ENCODE measurements at places on chromosomes 12 and 14. TPM values are rescaled to one million over a fixed set of nuclear protein-coding genes. Genes with fewer than 3 reads are reported as not detected.

GRCh38 chr12:132144810-132145168 lies 532 bp downstream of the NOC4L start:
- DNase-seq: no peak
- no peaks in the 10 kb centered on the region for H3K36me3 ChIP-seq
- peak overlapping the region; percentile 95 for H3K27ac ChIP-seq

GRCh38 chr14:92362781-92363235 lies 39.8 kb downstream of the SLC24A4 start:
- no peaks in the 10 kb centered on the region for H3K36me3 ChIP-seq
- no peaks in the 10 kb centered on the region for H3K27me3 ChIP-seq
- no peaks in the 10 kb centered on the region for H3K4me1 ChIP-seq

DNA sequence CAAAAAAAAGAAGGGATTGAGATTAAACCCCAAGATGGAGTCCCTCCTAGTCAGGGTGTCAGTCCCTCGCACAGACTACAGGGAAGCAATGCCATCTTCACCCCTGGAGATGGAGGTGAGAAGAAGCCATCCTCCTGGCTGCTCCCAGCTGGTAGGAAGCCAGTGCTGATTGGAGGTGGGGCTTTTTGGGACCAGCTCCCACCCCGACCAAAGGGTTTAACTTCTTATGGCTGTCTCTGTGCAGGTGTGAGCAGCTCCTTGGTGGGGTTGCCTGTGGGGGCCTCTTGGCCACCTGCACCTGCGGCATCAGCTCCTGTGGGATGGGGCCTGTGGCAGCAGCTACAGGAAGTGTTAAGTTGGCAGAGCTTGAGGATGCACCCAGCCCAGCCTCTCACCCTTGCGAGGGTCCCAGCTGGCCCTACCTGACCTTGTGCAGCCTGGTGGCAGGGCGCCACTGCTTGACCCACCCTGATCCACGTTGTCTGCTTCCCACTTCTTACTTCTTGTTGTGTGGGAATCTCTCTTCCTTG lies 3.8 kb upstream of the KRT86 start:
- peaks cover 6% of the 10 kb centered on the region for H3K27me3 ChIP-seq
- H3K27ac ChIP-seq: no peak overlapping the region
- H3K36me3 ChIP-seq: no peaks in the 10 kb centered on the region

Gene FOXA1
- total RNA-seq: not detected

DNA sequence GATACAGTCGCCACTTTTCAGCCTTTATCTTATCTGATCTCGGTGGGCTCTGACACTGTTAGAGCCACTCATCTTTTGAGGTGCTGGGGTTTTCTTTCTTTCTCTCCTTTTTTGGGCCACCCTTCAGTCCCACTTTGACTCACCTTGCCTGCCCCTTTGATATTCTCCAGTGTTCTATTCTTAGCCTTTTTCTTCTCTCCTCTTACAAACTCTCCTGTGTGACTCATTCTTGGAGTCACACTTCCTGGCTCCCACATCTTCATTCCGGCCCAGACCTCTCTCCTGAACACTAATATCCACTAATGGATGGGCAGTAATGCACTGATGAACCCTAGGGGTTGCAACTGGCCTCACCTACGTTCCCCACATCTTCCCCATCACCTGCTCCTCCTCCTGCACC lies 2.2 kb upstream of the DCD start:
- no peak overlapping the region for H3K4me3 ChIP-seq
- DNase-seq: no peak
- H3K36me3 ChIP-seq: no peaks in the 10 kb centered on the region

GRCh38 chr12:6768437-6768914 lies 2.3 kb downstream of the PTMS start:
- no peak overlapping the region for H3K4me3 ChIP-seq
- no peak for DNase-seq
- H3K4me1 ChIP-seq: peaks cover 47% of the 10 kb centered on the region
- H3K27ac ChIP-seq: no peak overlapping the region

GRCh38 chr12:108594323-108594903 lies 3.5 kb downstream of the TMEM119 start:
- H3K36me3 ChIP-seq: no peaks in the 10 kb centered on the region
- H3K27ac ChIP-seq: no peak overlapping the region
- no peak for DNase-seq
- H3K27me3 ChIP-seq: no peaks in the 10 kb centered on the region
- H3K4me1 ChIP-seq: no peaks in the 10 kb centered on the region

DNA sequence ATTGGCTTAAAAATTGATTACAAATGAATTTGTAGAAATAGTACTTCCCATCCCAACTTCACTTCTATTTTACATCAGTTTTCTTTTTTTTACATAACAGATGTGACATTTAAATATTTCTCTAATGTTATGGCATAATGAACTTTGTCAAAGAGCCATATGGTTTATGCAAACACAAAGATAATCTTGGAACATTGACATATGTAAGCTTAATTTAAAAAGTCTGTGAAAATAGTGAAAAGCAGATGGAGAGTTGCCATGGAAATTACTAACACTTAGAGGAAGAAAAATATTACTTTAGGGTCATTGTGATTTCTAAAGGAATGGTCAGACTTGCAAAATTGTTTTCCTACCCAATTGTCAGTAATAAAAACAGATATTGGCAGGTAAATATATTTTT lies 232.4 kb downstream of the AEBP2 start:
- no peaks in the 10 kb centered on the region for H3K27me3 ChIP-seq
- H3K4me1 ChIP-seq: no peaks in the 10 kb centered on the region
- no peak overlapping the region for H3K27ac ChIP-seq
- no peak overlapping the region for H3K4me3 ChIP-seq
- no peaks in the 10 kb centered on the region for H3K36me3 ChIP-seq
- no peak for DNase-seq

GRCh38 chr14:24079491-24080141 lies 8.3 kb downstream of the CPNE6 start:
- H3K27me3 ChIP-seq: no peaks in the 10 kb centered on the region
- no peaks in the 10 kb centered on the region for H3K36me3 ChIP-seq
- H3K27ac ChIP-seq: no peak overlapping the region
- DNase-seq: no peak

DNA sequence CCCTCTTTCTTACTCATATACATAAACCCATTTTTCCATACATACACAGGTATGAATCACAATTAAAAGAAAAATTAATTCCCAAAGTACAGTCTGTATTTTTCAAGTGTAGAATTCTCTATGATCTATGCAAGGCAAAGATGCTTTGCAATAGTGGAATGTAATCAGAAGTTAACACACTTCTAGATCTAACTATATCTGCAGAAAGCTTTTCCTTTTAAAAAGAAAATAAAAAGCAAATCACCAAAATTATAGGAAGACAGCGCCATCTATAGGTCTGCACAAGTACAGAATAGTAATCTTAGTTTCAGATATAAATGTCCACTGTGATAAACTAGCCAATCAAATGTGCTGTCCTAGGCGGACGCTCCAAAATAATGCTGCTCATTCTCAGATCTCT lies 22.0 kb downstream of the SLC25A21 start:
- no peak for DNase-seq
- no peaks in the 10 kb centered on the region for H3K4me1 ChIP-seq
- H3K27me3 ChIP-seq: no peaks in the 10 kb centered on the region
- H3K27ac ChIP-seq: no peak overlapping the region
- no peak overlapping the region for H3K4me3 ChIP-seq
- no peaks in the 10 kb centered on the region for H3K36me3 ChIP-seq

- no peak for DNase-seq
- no peak overlapping the region for H3K27ac ChIP-seq
- H3K27me3 ChIP-seq: no peaks in the 10 kb centered on the region
- H3K36me3 ChIP-seq: no peaks in the 10 kb centered on the region
These were observed 161.7 kb upstream of the RMST start for GRCh38 chr12:97300891-97301290.

- H3K27me3 ChIP-seq: no peaks in the 10 kb centered on the region
- H3K36me3 ChIP-seq: no peaks in the 10 kb centered on the region
- H3K27ac ChIP-seq: no peak overlapping the region
- H3K4me3 ChIP-seq: no peak overlapping the region
- no peak for DNase-seq
- no peaks in the 10 kb centered on the region for H3K4me1 ChIP-seq
These were observed 210.7 kb downstream of the PPM1H start for GRCh38 chr12:62724285-62724684.

DNA sequence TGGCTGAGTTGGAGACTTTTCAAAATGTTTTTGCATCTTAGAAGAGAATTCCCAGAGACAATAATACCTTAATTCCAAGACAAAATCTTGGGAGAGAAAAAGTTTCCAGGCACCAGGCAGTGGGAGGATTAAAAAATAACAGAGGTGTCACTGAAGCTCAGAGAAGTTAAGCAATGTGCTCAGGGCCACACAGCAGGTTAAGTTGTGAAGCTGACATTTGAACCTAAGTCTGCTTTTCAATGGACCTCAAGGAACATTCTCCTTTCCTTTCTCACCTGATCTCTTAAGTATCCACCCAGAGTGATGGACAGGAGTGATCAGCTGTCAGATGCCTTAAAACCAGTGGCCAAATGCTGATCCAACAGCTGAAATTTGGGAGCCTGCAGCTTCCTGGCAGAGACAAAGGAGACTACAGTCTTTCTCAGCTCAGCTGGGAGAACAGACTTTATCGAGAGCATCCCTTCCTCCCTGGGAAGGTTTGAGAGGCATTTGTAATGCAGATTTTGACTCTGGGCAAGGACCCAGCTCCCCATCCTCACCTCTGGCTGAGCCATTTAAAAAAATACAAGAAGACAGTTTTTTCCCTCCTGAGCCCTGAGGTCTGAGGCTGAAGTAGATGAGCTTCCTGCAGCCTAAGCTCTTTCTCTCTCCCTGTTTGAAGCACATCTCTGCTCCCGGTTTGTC lies 174.9 kb upstream of the RPH3A start:
- H3K4me1 ChIP-seq: no peaks in the 10 kb centered on the region
- H3K4me3 ChIP-seq: no peak overlapping the region
- no peaks in the 10 kb centered on the region for H3K36me3 ChIP-seq
- no peak overlapping the region for H3K27ac ChIP-seq
- DNase-seq: no peak

Gene CCDC198
- not detected for total RNA-seq

- no peak overlapping the region for H3K4me3 ChIP-seq
- no peak for DNase-seq
- no peaks in the 10 kb centered on the region for H3K27me3 ChIP-seq
- no peak overlapping the region for H3K27ac ChIP-seq
- H3K4me1 ChIP-seq: no peaks in the 10 kb centered on the region
- H3K36me3 ChIP-seq: no peaks in the 10 kb centered on the region
These were observed 22.8 kb upstream of the FBXO33 start for GRCh38 chr14:39454906-39455539.

DNA sequence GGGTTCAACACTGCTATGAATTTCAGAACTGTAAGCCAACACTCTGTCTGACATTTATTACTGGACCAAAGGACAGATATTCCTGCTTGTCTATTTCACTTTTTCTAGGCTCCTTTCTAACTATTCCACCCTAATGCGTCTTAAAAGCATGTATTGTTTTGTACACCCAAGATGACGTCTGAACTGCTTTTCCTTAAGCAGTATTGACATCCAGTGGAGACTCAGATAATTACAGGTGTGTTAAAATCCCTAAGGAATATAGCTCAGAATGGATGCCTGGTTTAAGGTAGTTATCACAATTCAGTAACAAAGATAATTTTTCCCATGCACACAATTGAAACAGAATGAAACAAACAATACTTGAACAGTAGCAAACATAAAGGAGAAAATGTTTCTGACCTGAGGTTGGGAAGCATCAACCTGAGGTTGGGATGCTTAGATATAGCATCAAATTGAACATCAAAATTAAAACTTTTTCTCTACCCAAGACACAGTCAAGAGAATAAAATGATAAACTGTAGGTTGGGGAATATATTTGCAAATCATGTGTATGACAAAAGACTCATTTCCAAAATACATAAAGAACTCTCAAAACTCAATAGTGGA lies 93.7 kb upstream of the PTPRR start:
- no peaks in the 10 kb centered on the region for H3K27me3 ChIP-seq
- H3K27ac ChIP-seq: no peak overlapping the region
- no peak for DNase-seq
- no peaks in the 10 kb centered on the region for H3K36me3 ChIP-seq
- H3K4me1 ChIP-seq: no peaks in the 10 kb centered on the region
- no peak overlapping the region for H3K4me3 ChIP-seq

Gene C3AR1
- 0.15 TPM for total RNA-seq

Gene CNTN1
- total RNA-seq: not detected

GRCh38 chr12:50402264-50403000 lies 1.7 kb downstream of the LARP4 start:
- peaks cover 24% of the 10 kb centered on the region for H3K4me1 ChIP-seq
- H3K4me3 ChIP-seq: no peak overlapping the region
- H3K27ac ChIP-seq: peak overlapping the region; percentile 88
- DNase-seq: no peak
- H3K36me3 ChIP-seq: no peaks in the 10 kb centered on the region
- H3K27me3 ChIP-seq: no peaks in the 10 kb centered on the region

DNA sequence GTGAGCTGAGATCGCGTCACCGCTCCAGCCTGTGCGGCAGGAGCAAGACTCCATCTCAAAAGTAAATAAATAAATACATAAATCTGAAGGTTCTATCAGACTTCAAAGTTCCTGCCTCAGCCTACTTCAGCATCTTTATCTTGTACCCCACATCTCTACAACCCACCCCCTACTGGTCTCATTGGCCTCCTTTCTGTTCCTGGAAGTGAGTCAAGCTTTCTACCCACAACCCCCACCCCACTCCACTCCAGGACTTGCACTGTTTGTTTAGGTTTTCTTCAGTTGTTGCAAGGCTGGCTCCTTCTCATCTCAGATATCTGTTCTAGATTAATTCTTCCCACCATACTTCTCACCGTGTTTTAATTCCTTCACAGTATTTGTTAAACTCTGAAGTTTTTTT lies 714 bp upstream of the PSMC6 start:
- no peaks in the 10 kb centered on the region for H3K27me3 ChIP-seq
- peak; percentile 32 for DNase-seq
- peaks cover 16% of the 10 kb centered on the region for H3K4me1 ChIP-seq

DNA sequence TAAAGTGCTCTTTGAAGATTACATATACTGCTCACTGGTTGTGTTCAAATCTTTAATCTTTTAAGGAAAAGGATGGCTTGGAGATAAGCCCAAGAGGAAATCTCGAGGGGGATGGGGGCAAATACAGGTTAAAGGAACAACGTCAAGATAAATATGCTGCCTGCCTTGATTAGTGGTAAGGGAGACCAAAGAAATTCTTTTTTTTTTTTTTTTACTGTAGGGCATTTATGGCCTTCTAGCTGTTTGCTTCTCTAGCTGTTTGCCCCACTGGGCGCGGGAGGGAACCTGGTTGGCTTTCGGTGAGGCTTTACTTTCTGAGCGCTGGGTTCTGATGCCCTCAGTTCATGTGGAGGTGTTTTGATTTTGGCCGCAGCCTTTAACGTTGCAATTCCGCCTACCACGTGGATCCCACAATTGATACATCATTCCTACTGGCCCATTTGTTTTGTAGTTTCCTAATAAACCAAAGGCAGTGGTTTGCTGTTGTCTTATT lies 5.7 kb downstream of the CCND2 start:
- peaks cover 20% of the 10 kb centered on the region for H3K4me1 ChIP-seq
- no peak overlapping the region for H3K27ac ChIP-seq
- H3K4me3 ChIP-seq: no peak overlapping the region
- no peak for DNase-seq
- H3K27me3 ChIP-seq: no peaks in the 10 kb centered on the region
- H3K36me3 ChIP-seq: peaks cover 3% of the 10 kb centered on the region

- no peaks in the 10 kb centered on the region for H3K27me3 ChIP-seq
- no peaks in the 10 kb centered on the region for H3K4me1 ChIP-seq
- no peaks in the 10 kb centered on the region for H3K36me3 ChIP-seq
- no peak overlapping the region for H3K4me3 ChIP-seq
These were observed 27.9 kb downstream of the FAR2 start for GRCh38 chr12:29176941-29177340.
